ENCODE measurements at places on chromosomes 7 and 10.

GRCh38 chr10:33497338-33497737, 162.9 kb upstream of the NRP1 start:
- no peak for DNase-seq

DNA sequence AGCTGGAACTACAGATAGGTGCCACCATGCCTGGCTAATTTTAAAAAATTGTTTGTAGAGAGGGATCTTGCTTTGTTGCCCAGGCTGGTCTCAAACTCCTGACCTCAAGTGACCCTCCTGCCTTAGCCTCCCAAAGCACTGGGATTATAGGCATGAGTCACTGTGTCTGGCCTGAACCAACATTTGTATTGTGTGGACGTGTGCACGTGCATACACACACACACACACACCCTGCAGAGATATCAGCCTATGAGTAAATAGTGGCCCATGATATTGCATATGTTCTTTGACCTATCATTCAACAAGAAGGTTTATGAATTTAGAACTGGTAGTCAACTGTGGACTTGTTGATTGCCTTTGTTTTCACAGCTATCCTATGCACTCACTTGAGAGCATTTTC, 161.6 kb downstream of the BAMBI start:
- DNase-seq = no peak

GRCh38 chr10:18406136-18406535, 245.3 kb downstream of the NSUN6 start:
- no peak for DNase-seq

DNA sequence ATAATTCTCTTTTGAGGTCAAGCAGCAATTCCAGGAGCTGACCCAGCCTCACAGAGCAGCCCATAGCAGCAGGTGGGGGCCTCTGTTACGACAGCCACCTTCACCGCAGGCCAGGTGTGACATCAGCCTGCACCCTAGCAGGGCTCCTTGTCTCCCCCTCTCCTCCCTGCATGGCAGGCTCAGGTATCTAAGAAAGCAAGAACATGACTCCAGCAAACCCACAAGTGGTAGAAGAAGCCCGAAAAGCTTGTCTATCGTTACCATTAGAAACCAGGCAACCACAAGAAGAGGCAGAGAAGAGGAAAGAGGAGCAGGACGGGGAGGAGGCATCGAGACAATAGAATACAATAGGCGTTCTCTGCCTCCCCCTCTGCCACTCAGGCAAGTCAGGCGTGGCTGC, 104.0 kb upstream of the PRR15 start:
- no peak for DNase-seq

DNA sequence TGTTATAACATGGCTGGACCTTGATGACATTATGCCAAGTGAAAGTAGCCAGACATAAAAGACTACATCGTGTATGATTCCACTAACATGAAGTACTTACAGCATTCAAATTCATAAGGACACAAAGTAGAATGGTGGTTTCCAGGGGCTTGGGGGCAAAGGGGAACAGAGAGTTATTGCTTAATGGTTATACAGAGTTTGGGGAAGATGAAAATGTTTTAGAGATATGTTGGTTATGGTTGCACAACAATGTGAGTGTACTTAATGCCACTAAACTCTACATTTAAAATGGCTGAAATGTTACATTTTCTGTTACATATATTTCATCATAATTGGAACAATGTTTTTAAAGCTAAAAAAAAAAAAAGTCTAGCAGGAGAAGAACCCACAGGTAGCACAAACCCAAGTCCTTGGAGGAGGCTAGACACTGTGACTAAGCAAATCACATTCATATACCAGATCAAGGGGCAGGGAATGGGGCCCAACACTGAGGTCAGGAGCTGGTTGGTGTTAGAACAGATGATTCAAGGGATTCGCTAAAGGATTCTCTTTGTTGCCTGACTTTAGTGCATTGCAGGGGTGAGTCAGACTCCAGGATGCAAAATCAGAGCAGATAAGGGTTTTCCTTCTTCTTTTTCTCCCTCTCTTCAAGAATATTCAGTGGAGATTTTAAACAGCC, 25.1 kb upstream of the AOAH start:
- peak; percentile 11 for DNase-seq

DNA sequence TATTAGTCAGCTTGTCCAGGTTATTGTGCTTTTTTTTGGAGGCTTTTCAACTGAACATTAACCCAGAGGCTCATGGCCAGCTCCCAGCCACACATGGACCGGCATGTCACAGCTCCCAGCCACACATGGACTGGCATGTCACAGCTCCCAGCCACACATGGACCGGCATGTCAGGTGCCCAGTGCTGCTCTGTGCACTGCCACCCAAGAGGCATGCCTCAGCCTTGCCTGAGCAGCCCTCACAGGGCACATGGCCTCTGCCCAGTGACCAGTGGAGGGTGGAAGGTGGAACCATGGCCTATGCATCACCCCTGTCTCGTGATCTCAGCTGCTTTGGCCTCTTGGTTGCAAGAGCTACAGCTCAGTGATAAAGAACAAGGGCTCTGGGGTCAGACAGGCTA, 119.8 kb downstream of the OAT start:
- DNase-seq = no peak

- no peak for DNase-seq
Observed at GRCh38 chr10:106327747-106328146, 836.8 kb downstream of the SORCS1 start.

DNA sequence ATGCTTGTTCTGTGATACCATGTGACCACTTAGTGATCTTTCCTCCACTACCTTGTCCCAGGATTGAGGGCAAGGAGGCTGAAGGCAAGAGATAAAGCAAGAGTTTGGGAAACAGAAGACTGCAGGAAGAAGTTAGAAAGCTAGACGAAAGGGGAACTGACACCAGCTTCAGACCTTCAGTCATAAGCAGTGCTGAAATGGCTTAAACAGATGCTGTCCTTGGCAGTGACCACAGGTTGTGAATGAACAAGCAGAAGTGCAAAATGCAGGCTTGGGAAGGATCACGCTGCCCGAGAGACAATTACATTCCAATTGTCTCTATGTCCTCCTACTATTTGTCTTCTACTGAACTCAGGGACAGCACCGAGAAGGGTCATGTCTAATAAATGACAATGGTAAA, 704.9 kb upstream of the AUTS2 start:
- DNase-seq = no peak

- DNase-seq = no peak
Observed at GRCh38 chr7:17460665-17461064, 162.2 kb downstream of the AHR start.

GRCh38 chr10:125484035-125484732, 198.8 kb downstream of the TEX36 start:
- DNase-seq = no peak

DNA sequence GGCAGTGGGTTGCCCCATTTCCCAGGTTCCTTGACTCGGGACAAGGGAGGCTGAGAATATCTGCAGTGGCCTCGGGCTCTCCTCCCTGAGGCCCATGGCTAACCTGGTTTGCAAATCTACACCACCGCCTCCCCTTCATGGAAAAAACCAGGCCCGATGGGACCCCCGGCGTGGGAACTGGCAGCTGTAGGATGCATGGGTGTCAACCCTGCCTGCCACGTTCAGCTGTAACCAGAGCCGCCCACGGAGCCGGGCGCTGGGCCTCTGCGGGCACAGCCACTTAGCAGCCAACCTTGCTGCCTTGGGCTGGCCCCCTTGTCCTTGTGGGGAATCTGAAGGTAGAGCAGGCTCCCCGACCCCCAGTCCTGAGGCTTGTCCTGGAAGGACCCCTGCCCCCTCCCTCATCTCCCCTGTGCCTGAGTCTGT, 1.6 kb downstream of the PWWP2B start:
- no peak for DNase-seq

GRCh38 chr7:45687185-45687560, 113.0 kb downstream of the ADCY1 start:
- DNase-seq = no peak

DNA sequence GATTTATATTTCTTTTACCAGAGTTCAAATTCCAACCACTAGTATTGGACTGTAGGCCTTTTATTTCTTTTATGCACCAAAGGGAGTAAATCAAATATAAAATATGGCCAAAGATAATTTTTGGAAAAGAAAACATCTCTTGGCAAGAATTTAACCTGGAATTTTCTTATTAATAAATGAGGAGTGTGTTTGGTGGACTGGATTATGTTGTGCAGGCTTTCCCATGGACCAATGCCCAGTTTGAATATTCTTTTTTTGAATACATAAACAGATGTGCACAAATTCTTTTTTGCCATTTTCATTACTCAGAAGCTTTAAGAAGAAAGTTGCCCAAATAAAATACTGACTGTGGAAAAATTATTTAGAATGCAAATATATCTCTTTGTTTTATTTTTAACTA, 22.1 kb upstream of the PRKG1 start:
- DNase-seq = no peak

DNA sequence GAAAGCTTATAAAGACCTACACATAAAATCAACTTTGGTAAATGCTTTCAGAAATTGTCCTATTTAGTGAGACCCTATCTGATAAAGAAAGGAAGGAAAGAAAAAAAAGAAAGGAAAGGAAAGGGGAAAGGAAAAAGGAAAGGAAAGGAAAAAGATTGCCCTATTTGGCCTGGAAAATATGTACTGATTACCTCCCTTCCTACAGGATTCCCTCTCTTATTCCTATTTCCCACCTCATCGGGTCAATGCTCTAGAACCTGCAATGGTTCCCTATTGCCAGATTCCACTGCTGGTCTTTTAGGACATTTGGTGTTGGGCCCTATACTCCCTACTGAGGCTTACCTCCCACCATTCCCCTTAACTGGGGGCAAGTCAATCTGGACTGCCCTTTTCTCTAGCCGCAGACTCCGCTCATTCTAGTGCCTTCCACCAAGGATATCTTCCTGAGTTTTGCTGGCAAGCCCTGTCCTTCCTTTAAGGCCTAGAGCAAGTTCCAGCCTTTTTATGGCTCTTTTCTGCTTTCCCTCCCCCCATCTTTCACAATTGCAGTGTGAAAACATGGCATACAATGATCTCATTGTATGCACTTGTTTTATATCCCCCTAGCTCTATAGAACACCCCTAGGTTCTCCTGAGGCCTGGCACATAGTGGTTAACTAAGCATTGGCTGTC, 4.4 kb downstream of the DDIT4 start:
- no peak for DNase-seq

DNA sequence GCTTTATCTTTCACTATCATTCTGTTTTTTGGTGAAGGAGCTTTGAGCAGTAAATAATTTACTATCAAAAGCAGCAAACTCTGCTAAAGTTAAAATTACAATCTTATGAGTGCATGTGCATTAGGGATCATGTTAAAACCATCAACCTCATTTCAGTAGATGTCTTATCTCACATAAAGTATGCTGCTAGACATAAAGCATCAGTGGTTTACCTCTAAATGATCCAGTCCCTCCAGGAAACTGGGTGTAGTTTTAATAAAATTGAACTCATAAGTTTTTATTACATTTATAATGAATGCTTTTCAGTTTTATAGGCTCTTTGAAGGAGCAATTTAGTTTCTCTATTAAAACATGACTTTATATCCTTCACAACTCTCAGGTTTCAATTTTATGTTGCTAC, 108.7 kb downstream of the LRRN3 start:
- no peak for DNase-seq

DNA sequence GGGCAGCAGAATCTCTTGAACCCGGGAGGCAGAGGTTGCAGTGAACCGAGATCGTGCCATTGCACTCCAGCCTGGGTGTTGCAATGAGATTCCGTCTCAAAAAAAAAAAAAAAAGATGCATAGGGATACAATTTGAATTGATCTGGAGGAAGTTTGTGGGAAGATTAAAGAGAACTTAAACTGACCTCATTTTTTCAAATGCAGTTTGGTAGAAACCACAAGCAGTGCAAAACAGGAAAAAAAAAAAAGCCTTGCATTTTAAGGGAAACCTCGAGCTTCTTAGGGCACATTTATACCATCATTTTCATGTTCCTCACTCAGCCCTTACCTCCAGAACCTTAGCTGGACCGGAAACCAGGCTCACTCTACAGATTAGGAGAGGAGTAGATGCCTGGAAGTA, 2.8 kb downstream of the KCTD7 start:
- no peak for DNase-seq

DNA sequence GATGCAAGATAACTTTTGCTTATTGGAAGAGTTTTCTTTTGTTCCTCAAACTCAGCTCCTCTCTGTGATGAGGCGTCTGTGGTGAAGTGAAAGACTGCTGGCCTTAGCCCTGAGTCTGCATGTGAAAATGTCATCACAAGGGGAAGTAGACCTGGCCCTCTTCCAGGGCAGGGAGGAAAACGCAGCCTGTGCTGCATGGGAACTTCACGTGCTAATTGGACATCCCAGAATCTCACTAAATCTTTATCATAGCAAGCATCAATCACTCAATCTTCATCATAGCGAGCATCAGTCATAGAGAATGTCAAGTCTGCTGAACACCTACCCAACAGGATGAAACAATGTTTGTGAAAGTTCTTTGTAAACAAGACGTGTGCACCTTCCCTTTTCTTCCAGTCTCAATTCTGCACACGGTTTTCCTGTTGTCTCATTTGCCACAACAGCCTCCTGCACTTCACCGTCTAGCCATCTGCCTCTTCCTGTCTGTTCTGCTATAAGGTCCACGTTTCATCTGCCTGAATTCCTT, 314.6 kb downstream of the FRMD4A start:
- DNase-seq = no peak

DNA sequence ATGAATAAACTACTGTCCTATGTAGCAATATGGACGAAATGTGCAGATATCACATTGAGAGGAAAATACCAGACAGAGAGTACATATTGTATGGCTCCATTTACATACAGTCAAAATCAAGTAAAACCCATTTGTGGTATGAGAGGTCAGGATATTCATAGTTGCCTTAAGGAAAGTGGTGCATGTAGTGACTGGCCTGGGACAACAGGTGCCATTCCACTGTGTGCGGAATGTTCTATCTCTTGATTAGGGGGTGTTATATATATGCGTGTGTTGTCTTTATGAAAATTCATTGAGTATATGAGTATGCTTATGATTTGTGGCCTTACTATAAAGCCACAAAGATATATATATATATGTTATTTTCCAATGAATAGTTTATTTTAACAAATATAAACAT, 964.0 kb downstream of the SORCS3 start:
- no peak for DNase-seq

DNA sequence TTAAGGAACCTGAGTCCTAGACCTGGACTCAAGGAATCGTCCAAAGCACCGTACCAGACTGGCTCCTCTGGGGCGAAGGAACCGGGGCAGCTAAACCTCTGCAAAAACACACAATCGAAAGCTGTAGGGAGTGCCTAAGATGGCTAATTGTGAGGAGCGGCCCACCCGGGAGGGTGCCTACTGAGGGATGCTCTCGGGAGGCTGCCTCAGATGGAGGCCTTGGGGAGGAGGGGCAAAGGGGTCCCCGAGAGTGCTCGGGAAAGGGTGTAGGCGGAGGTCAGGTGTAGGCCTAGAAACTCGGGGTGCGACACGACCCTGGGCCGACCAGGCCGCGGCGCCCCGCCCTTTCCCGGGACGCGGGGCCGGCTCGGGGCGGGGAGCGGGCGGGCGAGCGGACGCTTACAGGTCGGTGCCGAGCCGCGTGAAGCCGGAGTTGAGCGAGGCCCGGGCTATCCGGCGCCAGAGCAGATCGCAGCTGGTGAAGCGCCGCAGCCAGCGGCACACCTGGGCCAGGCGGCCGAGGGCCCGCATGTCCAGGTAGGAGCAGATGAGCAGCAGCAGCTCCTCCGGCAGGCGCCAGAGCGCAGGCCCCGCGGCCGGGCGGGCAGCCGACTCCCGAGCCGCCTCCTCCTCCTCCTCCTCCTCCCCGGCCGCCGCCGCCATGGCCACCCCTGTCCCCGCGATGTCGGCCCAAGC, 844 bp downstream of the FBXW4 start:
- DNase-seq = no peak

Data from AG09309 (cell line).